NCI-H1417 treated with DMSO at 0.1 percent for 48 hours (cell line): ENCODE measurements at places on chromosomes 1 and 21.

- no peak for DNase-seq
These were observed 43.7 kb upstream of the RNF11 start for GRCh38 chr1:51192213-51192843.

DNA sequence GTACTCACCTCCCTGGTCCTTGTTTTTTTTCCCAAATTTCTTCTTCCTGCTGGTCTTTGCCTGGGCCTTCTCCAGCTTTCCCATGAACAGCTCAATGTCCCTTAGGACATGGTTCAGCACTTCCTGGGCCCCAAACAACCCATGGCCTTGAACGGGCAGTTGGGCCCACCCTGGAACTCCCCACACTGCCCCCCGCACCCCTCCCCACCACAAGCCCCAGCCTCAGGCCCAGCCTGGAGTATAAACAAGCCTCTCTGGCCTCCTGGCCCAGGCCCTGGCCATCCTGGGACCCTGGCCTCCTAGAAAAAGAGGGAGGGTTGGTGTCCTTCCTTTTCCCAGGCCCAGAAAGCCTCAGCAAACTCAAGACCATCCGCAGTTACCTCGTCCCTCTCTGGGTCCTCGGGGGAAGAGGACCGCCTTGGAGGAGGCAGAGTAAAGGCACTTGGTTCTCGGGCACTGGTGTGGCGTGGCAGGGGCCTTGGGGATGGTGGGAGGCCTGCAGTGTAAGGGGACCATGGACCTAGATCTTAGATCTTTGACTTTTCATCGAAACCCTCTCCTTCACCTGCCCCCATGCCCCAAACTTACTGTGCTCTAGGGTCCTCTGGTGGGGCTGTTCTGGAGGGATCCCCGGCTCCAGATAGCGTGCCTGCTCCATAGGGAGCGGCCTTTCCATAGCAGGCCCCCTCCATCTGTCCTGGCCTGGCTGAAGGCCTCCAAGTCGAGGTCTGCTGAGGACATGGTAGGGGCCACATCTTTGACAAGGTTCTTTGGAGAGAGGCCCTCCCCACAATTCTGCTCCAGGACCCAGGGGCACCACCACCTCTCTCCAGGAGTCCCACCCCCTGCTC, 5.6 kb downstream of the EPS8L3 start:
- no peak for DNase-seq

DNA sequence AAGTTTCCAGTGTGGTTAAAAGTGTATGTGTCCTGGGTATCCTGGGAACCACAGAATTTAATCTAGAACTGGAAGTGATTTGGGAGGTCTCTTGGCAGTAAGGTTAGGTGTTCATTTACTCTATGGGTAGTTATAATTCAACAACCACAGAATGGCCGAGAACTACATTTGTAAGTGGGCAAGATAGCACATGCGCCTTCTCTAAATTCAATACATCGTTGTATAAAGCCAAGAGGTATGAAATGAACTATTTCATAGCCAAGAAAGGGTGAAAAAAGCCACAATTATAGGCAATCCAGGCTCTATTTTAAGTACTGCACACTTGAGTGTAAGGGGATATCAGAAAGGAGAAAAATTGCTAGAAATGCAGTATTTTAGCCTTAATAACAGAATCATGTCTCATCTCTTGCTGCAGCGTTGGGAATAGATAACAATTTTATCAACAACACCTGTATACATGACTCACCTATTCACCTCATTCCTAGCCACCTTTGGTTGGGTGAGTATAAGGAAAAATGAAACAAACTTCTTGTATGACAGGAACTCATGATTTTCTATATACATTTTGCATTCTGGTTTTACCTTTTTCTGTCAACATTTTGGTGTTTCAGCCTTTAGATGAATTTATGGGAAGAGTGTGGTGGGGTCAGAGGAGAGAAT, 4.5 kb downstream of the SDCCAG8 start:
- DNase-seq = no peak

DNA sequence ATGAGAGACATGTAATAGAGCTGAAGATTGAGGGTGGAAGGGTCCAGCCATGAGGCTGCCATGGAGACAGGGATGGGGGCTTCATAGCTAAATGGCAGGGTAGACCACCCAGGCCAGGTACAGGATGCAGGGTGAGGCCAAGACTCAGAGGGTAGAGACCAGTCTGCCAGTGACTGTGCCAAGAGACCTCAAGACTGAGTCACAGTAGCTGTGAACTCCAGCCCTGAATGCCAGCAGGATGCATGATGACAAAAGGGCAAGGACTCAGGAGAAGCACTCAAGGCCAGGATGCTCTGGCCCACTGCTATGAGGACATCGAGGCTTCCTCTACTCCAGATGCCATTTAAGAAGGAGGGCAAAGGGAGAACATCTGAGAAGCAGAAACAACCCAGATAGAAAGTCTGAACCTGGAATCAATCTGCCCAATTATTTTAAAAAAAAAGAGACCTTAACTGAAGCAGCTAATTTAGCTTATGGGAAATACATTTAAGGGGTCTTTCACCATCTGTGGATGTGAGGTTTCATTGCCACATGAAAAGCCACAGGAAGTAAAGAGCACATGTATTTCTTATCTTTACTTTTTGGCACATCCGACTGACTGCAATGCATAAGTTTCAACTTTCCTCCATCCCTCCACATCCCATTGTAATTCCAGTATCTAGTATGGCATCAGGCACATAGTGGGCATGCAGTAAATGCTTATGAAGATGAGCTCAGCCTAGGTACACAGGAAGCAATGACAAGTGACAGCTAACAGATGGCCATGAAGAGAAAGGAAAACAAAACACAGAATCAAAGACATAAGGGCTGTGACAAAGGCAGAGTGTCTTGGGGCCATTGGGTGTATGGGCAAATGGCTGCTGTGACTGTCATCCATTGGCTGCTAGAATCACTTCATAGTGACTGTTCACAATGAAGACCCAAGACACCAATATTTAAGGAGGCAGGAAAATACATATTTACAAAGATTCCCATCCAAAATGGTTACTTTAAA, 40.2 kb downstream of the SUSD4 start:
- DNase-seq = no peak

GRCh38 chr1:156742801-156743200, 1.9 kb upstream of the MRPL24 start:
- DNase-seq = no peak

DNA sequence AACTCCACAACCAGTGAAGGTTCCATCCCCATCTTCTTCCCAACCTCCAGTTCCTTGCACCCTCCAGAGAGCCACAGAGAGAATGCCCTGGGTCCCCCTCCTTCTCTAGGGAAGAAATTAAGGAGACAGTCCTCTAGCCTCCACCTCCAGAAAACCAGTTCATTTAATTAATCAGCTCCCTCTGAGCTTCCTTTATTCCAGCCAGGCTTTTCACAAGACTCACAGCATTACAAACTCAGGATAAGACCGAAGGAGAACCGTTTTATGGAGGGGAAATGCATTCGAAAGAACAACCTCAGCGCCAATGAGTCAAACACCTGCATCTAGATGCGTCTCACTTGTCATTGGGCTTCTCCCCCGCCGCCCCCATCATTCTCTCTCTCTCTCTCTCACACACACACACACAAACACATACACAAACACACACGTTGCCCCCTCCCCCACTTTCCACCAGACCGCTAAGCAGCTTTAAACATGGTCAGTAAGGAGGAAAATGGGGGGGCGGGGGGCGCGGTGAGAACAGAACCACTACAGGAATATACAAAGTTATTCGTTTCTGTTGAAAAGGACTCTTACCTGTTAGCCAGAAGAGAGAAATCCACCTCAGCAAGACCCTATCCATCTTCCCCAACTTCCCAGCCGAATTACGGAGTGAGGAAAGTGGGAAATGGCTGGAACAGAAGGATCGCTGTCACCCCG, 544 bp downstream of the ILDR2 start:
- no peak for DNase-seq

DNA sequence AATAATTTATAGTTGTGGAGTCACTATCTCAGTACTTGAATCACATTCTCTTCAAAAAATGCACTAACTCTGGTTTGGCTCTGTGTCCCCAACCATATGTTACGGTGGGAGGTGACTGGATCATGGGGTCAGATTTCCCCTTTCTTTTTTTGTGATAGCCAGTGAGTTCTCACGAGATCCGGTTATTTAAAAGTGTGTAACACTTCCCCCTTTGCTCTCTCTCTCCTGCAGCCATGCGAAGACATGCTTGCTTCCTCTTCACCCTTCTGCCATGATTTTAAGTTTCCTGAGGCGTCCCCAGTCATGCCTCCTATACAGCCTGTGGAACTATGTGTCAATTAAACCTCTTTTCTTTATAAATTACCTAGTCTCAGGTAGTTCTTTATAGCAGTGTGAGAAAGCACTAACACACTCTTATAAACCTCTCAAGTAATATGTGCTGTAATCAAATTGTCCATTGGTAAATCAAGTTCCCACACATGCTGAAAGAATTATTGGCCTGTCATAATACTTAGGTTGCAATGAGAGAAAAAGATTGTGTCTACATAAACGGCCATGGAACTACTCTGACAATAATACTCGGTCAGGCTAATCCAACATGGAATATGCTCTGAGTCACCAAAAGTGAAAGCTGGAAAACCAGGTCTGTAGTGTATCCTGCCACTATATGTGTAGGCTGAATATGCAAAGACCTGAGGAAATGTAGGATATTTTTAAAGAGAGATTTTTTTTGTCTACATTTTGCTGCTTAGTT, 107.5 kb downstream of the SLC44A5 start:
- no peak for DNase-seq

GRCh38 chr1:89821322-89822108, 683 bp downstream of the LRRC8D start:
- DNase-seq = no peak

DNA sequence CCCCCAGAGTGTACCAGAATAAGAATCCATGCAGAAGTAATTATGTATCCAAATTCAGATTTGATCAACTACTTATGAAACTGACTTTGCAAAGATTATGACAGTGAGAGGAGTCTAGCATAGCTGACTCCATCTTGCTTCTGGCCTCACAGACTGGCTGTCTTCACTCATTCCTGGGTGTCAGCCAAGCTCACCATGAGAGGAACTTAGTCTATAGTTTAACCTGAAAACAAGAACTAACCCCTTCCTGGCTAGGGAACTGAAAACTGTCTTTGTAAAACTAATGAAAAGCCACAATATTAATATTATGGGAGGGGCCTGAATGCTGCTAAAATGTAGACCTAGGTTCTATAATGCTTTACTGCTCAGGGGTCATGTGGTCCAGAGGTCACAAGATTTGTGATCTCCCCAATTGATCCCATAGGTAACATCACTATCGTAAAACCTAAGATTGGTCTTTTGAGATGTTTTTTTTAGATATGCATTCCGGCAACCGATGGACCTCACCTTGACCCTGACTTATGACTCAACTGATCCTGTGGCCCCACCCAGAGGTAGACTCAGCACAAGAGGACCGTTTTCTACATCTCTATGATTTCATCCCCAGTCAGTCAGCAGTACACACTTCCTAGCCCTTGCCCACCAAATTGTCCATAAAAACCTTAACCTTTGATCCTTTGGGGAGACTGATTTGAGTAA, 55.2 kb downstream of the ATP1B1 start:
- DNase-seq = no peak

DNA sequence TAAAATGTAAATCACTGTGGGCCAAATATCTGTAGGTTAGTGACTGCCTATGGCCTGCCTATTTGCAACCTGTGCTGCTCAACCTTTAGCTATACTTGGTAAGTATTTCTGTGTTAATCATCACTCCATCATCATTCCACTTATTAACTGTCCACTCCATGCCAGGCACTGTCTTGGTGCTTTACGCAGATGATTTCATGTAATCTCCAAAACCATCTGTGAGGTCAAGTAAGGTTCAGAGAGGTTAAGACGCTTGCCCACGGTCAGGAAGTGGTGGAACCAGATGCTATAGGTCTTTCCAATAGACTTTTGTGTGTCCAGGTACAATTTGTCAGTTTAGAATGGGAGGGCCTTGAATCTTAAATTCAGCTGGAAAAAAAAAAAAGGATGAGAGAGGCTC, 10.8 kb upstream of the PHACTR4 start:
- DNase-seq = no peak

DNA sequence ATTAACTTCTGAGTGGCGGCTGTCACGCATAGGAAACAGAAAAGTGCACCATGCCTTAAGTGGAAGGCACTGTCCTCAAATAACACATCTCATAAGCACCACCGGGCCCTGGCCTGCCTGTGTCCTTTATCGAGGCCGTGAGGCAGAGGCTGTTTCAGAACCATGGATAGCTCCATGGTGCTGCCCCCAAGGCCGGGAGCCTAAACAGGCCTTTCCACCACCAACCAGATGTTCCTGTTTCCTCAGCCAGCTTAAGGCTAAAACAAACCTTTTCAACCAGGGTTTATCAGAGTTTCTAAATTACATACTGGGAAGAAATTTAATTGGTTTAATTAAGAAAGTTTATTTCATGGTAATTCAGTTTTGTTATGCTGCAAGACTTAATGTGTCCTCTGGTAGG, 114.4 kb downstream of the DMRTA2 start:
- DNase-seq = no peak

GRCh38 chr21:38863291-38863690, 57.6 kb downstream of the ETS2 start:
- DNase-seq = no peak
